DMS79 (cell line): ENCODE measurements at places on chromosomes 2 and 18.

- DNase-seq, result no peak
Measured at GRCh38 chr2:236155406-236155805, 12.8 kb downstream of the GBX2 start.

- DNase-seq, result no peak
Measured at GRCh38 chr2:129604560-129604959, 374.9 kb upstream of the RAB6C start.

GRCh38 chr2:113117541-113118262, 9.7 kb upstream of the IL1RN start:
- DNase-seq, result no peak

- DNase-seq, result no peak
Measured at GRCh38 chr18:8499810-8500675, 109.2 kb upstream of the RAB12 start.

- DNase-seq, result peak; percentile 26
Measured at GRCh38 chr18:80147418-80148325, 38.6 kb downstream of the ADNP2 start.

GRCh38 chr18:32696376-32696775, 76.4 kb downstream of the KLHL14 start:
- DNase-seq, result peak; percentile 60

- DNase-seq, result no peak
Measured at GRCh38 chr2:86052676-86053075, 53.0 kb downstream of the POLR1A start.

- no peak for DNase-seq
Measured at GRCh38 chr2:26537069-26537825, 59.3 kb upstream of the OTOF start.

DNA sequence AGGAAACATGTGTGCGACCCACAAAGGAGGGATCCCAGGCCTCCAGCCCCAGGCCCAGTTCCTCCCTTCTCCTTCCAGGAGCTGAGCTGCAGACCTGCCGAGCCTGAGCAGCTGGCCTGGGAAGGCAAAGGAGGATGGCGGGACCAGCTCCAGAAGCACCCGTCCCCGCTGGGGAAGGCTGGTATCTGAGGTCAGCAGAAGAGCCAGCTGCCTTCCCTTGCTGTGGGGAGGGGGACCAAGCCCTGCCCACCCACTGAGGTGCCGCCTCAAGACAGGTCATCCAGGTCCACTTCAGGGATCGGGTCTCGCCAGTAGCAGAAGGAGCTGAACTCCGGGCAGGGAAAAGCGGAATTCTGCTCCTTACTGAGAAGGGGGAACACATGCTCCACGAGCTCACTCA, 73.2 kb downstream of the EMILIN2 start:
- no peak for DNase-seq

GRCh38 chr2:11155381-11156035, at the start of gene SLC66A3:
Gene SLC66A3, plus strand, starts transcription at chr2:11155467. Its CDS starts 80 bp downstream, at chr2:11155547.
- peak; percentile 81 for DNase-seq

GRCh38 chr18:72378016-72378415, 166.1 kb downstream of the CBLN2 start:
- no peak for DNase-seq

DNA sequence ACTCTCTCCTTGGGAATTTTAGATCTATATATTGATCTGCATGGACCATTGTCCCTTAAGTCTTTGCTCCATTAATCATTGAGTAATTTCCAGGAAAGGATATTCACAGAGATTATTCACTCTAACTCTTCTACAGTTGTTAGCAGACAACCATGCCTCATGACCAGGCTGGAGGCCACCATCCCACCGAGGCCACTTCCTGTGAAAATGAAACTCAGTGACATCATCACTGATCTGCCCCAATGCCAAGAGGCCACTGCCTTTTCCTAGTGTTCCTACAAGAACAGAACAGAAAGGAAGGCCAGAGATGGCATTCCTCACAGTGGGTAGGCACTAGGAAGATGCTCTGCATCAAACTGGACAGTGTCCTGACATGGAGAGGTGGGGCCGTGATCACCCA, 161.3 kb downstream of the DTNA start:
- no peak for DNase-seq

GRCh38 chr18:73264562-73264921, 396.8 kb upstream of the NETO1 start:
- DNase-seq, result no peak

GRCh38 chr18:74407888-74408287, 49.2 kb downstream of the DIPK1C start:
- DNase-seq, result no peak

GRCh38 chr2:160614391-160614790, 120.8 kb upstream of the RBMS1 start:
- no peak for DNase-seq

DNA sequence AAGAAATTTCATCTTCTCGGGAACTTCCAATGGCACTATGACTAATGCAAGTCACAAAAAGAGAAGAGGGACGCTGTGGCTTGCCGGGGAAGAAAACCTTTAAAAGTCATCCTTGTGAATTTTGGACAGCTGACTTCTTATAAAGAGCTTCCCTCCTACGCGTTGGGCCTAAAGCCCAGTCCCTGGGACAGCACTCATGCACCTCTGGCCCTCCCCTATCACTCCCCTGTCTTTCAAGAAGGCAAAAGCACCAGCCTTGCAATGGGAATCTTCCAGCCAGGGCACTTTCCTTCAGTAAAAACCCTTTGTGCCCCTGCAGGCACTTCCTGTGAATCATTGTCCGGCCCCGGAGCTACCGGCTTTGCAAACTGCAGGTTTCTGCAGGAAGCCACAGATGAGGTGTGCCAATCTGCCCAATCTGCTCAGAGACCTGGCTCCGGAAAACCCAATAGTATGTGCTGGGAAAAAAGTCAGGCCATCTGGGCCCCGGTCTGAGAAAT, 7.1 kb downstream of the MREG start:
- DNase-seq, result no peak

DNA sequence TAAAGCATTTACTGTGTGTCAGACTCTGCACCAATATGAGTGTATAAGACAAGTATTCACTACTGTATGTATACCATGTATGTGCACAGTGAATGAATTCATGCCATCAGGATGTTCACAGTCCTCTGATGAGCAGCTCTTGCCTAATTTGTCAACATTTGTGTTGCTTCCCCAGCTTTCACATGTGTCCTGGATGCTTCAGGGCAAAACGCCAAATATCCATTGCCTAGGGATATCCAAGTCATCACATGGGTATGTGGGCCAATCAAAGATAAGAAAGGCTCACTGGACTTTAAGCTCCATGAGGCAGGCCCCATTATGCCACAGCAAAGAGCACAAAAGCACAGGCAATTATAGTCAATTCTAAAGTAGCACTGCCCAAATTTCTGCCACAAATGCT, 134.2 kb upstream of the CHAC2 start:
- no peak for DNase-seq

DNA sequence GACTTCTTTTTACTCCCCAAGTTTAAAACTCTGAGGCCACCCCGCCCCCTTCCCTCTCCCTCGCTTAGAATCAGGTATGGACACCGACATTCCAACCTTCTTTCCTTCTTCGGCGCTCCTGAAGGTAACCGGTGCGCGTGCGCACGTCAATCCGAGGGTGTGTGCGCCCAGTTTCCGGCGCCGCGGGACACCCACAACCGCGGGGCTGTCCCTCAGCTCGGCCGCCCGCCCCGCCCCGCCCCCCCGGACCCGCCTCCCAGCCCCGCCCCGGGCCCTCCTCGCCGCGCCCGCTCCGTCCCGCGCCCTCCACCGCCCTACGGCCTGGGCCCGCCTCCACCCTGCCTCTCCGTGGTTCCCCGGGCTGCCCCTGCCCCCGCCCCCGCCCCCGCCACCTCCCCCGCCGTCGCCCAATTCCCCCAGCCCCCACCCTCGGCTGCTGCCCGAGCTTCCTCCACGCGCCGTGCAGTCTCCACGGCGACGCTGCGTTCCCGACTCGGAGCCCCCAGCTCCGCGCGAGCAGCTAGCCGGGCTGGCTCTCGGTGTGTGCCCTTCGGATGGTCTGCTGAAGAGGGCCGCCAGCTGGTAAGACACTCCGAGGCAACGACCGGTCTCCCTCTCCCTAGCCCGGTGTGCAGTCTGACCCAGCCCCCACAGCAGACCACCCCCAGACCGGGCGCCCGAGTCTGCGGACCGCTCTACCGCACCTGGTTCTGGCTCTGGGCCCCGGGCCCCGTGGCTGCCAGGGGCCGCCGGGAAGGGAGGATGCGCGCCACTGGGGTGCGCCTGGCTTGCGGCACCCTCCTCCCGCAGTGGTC, 635 bp downstream of the ERICH2 start:
- peak; percentile 48 for DNase-seq

DNA sequence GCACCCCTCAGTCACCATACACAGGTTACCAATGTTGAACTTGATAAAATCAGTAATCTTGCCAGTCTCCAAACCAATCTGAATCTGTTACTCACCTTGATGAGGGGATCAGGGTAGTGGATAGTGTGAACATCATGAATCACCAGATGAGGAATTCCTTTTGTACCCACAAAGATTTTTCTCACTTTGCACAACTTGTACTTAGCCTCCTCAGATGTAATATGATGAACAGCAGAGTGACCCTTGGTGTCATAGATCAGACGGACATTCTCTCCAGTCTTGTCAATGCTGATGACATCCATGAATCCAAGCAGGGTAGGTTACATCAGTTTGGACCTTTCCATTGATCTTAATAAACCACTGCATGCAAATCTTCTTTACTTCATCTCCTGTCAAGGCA, 54.7 kb downstream of the MDH1 start:
- no peak for DNase-seq

DNA sequence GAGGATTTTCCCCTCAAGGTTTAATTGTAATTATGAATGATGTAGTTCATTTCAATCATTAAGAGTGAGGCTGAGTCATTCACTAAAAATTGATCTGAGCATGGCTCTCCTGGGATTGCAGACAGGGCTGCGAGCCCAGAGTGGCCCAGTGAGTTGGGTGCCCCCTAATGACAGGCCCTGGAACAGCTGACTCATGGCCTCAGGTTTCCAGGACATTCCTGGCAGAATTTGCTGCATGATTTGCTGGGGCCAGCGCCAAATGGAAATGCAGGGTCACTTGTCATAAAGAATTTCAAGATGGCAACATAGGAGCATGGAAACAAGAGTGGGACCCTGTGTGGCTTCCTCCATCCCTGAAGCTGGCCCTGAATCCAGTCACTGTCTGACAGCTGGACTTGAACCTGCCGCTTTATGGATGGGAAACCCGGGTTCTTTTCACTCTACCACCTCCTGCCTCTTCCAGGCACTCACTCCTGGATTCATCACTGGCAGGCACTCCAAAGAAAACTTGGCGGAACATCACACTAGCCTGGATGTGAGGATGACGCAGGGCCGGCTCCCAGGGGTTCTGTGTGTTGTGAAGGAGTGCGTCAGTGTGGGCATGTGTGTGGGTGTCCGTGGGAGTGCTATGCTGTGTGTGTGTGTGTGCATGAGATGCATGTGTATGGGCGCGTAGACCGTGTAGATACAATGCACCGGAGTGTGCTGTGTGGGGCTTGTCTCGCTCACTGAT, 15.2 kb downstream of the OTOF start:
- DNase-seq, result no peak

DNA sequence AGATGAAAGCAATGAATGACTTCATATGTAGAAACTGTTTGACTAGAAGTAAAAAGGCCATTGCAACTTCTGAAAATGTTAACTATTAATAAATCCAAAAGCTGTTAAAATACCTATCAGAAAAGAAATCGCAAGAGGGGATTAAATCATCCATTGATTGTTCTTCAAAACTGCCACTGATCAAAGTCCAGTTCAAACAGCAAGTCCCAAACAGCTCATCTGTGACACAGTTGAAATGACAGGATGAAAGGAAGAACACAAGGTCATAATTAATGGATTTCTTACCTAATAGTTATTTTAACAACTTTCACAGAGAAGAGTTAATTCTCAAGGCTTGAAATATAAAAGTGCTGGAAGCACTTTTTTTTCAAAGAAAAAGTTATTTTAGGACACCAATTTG, 90.4 kb downstream of the SESTD1 start:
- DNase-seq, result no peak

DNA sequence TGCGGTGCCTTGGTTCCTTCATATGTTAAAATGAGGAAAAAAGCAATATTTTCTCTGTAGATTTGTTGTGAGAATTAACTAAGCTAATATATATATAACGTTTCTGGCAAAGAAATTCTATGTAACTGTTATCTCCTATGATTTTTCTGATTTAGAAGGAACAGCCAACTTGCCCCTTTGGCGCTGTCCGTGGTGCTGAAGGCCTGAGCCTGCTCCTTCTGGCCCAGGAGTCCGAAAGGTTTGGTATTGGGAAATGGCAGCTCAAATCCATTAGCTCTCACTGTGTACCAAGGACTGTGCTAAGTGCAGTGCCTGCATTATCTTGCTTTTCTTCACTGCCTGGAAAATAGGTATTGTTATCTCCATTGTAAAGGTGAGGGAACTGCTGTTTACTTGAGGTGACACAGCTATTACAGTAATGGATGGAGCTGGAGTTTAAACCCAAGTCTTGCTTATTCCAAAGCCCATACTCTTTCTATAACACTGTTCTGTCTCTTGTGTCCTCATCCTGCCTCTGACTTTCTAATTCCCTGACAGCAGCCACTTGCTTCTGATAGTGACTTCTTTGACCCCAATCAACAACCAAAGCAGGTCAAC, 52.2 kb downstream of the C1QL2 start:
- no peak for DNase-seq

DNA sequence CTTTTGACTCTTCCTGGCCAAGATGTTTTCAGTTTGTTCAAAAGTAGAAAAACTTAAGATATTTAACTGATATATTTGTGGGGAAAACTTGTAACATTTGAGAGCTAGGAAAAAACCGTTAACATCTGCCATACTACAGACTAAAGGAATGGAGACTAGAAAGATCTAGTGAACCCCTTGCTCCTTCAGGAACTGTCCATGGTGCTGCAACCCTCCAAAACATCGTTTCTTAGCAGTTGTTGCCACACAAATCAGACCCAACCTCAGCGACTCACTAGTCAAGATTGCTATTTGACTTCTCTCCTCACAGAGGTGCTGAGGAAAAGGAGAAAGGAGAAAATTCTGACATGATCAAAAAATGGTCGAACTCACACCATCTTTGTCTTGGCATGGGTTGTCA, 393.8 kb upstream of the LYPD1 start:
- DNase-seq, result no peak

DNA sequence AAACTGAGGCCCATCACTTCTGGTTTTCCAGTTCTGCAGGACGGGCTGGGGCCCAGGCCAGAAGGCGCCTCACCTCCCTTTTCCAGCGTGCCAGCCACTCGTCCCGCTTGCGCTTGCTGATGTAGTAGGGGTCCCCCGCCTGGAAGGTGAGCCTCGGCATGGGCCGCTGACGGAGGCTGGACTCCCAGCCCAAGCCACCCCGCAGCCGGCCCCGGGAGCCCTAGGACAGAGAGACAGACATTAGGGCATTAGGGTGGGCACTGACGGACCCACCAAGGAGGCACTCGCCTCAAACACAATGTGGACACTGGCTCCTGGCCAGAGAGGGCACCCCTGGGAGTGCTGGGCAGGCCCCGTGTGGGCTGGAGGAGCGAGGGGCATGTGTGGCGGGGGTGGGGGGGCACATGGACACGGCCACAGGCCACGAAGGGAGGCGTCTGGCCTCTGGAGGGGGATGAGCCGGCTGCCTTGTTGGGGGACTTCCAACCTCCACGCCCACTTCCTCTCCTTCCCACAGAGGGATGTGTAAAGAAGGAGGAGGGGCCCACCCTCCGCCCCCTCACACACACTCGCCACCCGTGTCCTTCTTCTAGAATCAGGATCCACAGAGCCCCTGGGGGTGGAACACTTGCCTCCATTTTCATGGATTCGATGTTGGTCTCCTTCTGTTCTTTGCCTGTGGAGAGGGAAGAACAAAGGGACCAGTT, 66.7 kb downstream of the DNMT3A start:
- no peak for DNase-seq
